ENCODE measurements at places on chromosomes 11 and 22.

- no peak for DNase-seq
Measured at GRCh38 chr22:25172153-25172552, 27.5 kb upstream of the CRYBB3 start.

GRCh38 chr22:29263791-29264276, 3.9 kb downstream of the RHBDD3 start:
- DNase-seq = no peak

GRCh38 chr11:37371346-37371970, 773.4 kb upstream of the RAG2 start:
- DNase-seq = no peak

DNA sequence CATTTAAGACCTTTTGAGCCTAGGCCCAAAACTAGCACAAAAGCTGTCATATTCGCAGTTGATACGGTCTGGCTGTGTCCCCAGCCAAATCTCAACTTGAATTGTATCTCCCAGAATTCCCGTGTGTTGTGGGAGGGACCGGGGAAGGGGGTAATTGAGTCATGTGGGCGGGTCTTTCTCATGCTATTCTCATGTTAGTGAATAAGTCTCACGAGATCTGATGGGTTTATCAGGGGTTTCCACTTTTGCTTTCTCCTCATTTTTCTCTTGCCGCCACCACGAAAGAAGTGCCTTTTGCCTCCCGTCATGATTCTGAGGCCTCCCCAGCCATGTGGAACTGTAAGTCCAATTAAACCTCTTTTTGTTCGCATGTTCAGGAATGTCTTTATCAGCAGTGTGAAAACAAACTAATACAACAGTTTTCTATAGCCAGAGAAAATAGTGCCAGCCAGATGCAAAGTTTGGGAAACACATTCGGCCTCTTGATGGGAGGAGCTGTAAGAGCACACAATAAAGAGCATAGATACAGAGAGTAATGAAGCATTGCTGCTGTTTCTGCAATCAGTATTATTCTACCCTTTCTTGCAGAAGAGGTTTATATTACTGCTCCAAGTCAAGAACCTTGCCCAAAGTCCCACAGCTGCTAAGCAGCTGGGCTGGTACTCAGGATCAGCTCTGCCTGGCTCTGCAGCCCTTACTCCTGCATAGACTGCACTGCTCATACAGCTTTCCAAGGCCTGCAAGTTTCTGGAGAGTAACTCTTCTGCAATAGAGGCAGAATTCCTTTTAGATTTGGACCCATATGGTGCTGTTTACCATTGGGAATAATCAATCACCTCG, 2.0 kb upstream of the ZNF195 start:
- DNase-seq = no peak

DNA sequence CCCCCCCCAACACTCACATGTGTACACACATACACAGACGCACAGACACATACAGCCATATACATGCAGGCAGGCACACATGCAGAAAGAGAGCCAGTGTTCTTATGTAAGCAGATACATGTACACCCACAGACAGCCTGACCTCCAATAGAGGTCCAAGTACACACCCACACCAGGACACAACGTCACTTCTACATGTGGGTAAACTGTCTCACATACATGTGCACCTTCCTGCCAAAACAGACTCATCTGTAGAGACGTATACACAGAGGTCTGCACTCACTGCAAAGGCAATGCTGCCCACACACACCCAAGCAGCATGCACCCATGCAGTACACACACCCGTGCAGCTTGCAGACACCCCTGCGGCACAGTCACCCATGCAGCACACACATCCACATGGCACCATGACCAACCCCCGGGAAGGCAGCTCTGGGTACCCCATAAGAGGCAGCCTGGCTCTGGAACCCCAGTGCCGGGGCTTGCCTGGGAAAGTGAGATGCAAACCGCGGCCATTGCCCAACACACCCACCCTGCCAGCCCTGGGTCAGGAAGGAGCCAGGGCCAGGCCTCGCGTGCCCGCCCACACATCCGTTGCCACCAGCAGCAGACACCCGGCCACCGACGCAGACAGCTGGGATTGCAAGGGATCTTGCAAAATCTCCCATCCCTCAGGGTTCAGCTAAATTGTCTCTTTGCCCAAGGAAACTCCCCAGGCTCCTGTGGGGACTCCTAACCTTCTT, 10.1 kb downstream of the CASTOR1 start:
- DNase-seq = peak; percentile 16

DNA sequence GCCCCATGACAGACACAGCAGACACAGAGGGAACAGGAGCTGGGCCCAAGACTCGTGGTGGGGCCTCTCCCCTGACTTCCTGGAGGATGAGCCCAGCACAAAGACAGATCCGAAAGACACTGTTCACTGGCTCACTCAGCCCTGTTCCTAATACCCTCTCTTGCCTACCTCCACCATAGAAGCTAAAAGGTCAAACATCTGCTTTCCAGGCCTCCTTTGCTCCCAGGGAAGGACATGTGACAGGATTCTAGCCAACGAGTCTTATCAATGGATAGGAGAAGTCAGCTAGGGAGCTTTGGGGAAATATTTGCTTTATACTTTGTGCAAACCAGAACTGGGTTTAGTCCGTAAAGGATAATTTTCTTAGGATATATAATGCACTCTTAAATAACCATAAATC, 8.4 kb upstream of the CLMP start:
- no peak for DNase-seq

DNA sequence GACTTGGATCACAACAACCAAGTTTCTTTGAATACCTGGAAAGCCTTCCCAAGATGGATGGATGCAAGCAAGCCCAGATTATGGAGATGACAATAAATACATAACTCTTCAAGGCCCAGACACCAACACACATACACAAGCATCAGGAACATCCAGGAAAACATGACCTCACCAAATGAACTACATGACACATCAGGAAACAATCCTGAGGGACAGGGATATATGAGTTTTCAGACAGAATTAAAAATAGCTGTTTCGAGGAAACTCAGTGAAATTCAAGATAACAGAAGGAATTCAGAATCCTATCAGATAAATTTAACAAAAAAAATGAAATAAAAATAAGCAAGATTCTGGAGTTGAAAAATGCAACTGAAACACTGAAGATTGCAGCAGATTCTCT, 659.4 kb downstream of the METTL15 start:
- no peak for DNase-seq

DNA sequence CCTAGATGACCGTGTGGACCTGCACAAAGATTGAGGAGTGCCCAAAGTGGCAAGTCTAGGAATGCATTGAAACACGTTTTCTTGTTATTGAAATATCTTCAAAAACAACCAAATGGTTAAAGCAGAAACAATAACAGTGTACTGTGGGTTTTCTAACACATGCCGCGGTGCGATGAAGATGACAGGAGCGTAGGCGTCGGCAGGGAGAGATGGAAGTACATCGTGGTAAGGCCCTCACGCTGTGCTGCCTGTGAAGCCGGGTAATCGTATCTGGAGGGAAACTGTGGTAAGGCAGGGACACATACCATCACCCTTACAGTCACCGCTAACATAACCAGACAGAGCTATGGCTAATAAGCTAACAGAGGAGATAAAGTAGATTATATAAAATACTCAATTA, 261.4 kb downstream of the TBC1D22A start:
- no peak for DNase-seq

GRCh38 chr11:28674433-28675103, 566.4 kb downstream of the METTL15 start:
- DNase-seq = no peak

DNA sequence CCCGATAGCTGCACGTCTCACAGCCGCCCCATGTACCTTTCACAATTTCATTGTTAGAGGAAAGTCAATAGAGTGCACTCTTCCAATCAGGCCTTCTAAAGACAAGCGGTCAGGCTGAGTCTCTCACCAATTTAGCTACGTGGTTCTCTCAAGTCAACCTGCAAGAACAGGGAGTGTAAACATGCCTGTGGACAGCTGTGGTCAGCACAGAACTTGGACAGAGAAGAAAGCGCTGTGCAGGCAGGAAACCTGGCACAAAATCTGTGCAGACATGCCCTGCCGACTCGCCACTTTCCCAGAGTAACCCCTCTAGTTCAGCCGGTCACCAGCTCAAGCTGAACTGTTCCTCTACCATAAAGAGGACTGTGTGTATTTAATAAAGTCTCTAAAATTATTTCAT, 39.5 kb downstream of the CHKA start:
- no peak for DNase-seq

DNA sequence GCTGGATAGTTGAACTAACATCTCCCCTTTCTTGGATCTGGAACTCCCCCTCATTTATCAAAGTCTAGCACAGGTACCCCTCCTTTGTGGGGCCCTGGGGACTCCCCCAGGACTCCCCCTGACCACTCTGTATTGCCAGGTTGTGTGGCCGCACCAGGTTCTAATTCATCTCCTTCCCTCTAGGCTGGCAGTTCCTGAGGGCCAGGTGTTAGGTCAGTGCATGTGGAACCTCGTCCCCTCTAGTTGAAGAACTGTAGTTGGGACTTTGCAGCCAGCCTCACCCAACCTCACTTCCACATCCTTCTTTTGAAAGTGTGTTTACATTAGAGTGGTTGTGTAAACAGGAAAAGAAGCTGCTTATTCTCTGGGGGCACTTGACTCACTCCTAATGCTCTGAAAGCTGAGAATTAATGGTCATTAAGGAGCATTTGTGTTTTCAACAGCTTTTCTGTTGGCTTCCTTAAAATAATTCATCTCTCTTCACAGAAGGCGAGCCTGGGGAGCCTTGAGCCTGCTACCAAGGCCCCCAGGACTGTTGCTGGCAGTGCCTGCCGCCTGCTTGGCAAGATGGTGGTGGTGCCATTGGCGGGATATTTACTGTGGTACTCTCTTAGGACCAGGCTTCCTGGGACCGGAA, 11.8 kb downstream of the UPB1 start:
- no peak for DNase-seq

DNA sequence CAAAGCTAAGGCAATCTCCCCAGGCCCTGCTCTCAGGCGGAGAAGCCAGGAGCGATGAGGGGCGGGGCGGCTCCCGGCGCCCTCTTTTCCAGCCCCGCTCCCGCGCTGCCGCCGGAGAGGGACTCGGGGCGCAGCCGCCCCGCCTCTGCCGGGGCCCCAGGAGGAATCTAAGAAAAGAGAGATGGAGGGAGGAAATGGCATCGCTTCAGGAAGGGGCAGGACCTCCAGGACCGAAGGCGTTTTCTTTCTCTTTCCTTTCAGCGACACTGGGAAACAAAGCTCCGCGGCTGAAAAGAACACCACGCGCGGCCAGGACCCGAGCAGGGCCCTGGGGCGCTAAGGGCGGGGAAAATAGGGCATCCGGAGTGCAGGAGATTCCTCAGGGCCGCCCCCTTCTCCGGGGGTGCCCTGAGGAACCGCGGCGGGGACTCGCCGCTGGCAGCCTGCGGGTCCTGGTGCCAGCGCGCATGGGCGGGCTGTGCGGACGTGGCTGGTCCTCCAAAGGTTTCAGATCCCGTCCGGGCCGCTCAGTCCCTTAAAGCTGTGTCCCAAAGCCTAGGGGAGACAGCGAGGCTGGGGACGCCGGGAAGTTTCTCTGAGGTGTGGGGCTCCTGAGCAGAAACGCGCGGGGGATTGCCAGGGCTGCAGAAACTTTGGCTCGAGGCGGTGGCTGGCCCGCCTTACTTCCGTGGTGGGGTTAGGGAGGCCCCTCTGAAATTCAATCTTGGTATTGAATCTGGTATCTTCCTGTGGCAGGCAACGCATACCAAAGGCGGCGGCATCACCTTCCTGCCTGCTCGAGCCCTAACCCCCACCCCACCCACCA, 2.8 kb upstream of the BSX start:
- no peak for DNase-seq

DNA sequence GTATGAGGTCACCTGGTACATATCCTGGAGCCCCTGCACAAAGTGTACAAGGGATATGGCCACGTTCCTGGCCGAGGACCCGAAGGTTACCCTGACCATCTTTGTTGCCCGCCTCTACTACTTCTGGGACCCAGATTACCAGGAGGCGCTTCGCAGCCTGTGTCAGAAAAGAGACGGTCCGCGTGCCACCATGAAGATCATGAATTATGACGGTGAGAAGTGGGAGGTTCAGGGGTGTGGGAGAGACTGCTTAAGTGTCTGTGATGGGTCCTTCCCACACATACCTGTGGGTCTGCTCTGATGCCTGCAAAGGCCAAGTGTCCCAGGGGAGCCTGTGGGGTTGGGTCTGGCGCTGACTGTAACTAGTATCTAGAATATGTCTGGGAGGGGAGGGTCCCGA, 3.9 kb downstream of the APOBEC3G start:
- no peak for DNase-seq

DNA sequence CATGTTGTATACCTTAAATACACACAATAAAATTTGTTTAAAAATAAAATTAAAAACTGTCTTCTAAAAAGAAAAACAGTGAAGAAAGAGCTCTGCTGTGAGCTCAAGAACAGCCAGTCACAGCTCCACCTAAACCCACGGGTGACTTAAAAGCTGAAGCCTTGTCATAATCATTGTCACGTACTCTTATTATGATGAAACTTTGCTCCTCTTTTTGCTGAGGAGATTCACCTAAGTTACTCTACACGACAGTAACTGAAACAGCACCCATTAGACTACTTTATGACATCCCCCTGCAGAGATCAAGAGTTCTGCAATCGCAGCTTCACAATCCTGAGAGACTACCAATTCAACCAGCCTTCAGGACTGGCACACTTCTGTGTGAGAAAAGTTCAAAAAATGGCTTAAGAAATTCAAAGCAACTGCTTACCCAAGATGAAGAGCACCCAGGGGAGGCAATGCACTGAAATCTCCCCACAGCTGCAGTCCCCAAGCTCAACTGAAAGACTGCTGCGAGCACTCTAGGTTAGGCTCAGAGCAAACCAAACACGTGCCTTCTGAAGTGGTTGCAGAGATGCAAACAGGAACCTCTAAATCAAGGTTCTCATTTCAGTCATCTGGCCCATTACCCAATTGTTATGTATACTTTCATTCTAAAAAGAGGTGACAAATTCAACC, at the start of gene JAML:
JAML (minus strand) TSS at position 501 of the 678 bp plus-strand sequence. CDS start 10,145 bp downstream, outside the sequence.
- DNase-seq = no peak

- no peak for DNase-seq
Measured at GRCh38 chr11:63769714-63770455, 1.3 kb upstream of the ZFTA start.

- DNase-seq = no peak
Measured at GRCh38 chr22:27391092-27391770, 410.3 kb downstream of the MN1 start.

GRCh38 chr11:45881708-45882368, 3.6 kb upstream of the MAPK8IP1 start:
- no peak for DNase-seq

GRCh38 chr22:44711241-44711560, 9.2 kb downstream of the PRR5 start:
- no peak for DNase-seq

DNA sequence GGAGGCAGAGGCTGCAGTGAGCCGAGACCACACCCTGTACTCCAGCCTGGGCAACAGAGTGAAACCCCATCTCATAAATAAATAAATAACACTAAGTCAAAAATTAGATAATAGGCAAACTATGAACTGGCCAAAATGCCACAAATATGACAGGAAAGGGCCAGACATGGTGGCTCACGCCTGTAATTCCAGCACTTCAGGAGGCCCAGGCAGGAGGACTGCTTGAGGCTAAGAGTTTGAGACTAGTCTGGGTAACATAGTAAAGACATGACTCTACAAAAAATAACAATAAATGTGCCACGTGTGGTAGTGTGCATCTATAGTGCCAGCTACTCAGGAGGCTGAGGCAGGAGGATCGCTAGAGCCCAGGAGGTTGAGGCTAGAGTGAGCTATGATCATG, 19.9 kb downstream of the SEC14L6 start:
- no peak for DNase-seq

All from bone marrow (tissue), 2 donors.